ENCODE measurements at places on chromosomes 3 and 15.
A peak's percentile ranks its signal among the peaks of the same experiment; 100 is the strongest.

DNA sequence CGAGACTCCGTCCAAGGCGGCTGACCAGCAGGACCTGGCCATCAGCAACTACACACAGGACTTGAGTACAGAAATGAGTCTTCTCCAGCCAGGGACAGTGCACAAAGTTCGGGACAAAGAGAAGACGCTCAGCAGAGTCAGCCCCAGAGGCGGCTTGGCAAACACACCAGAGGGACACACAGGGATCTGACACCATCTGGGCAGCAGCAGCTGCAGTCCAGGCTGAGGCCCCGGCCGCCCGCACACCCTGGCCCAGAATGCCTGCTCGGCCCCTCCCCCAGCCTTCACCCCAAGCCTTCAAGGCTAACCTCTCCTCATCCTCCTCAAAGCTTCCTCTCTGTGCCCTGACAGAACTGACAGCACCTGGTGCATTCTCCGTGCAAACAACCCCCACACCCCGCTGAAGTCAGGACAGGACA lies 61.1 kb downstream of the XXYLT1 start:
- DNase-seq, result no peak

GRCh38 chr15:60957111-60957510 lies 272.0 kb downstream of the RORA start:
- peak; percentile 24 for DNase-seq

DNA sequence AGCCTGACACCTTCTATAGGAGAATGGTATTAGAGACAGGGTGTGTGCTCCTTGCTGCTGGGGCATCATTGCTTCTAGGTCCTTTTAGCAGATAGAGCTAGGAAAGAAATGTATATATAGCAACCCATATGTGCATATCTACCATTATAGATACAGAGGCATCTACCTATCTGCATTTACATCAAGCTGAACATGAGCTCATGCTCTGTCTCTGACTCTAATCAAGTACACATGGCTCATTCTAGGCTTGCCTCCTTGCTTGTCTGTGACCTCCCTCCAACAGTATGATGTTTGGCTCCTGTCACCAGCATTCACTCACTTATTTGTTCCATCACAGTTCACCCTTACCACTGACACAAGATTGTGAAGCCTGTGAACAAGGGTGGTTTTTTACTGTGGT lies 133.4 kb downstream of the EEFSEC start:
- no peak for DNase-seq

DNA sequence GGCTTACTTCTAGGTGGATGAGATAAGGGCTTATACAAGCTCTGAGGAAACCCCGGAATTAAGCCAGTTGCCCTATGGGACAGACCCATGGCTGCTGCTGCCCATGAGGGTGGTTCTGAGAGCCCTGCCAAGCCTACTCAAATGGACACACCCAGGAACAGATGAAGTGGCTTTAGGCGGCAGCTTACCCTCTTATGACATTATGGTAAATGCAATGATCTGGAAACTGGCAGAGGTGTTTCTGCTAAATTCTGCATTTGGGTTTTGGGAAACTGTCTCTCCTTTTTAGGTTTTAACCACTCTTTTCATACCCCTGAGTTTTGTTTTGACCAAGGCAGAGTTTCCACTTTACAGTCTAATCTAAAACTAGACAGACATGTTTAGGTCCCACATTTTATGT lies 9.0 kb upstream of the ZBED2 start:
- DNase-seq, result no peak

DNA sequence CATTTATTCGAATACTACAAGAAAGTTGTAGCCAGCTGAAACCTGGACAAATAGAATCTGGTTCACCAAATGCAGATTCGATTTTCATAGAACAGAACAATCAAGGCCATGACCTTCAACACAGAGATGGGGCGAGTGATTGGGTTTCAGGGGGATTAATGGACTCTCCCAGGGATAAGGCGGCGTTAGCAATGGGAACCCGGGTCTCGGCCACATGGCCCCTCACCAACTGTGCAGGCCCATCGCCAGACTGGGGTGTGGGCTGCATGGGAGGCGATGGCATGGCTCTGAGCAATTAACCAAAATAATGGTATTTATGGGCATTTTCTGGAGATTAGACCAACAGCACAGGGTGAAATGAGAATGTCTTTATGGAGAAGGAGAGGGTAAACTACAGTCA lies 34.2 kb downstream of the VGLL4 start:
- DNase-seq, result no peak

DNA sequence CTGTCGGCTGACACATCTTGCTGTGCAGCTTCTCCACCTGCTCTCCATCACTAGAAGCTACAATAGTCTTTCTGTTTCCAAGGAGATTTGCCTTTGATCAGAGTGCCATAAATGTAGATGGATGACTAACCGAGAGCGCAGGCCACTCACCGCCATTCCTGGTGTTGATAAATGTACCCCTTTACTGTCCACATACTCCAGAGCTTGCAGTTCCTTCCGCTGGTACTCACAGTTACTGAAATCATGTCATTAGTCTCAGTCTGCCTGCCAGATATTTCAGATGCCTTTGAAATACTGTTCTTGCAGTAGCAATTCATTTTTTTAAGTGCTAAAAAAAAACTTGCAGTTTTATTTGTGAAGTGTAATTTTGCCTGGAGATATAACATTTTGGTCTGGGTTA lies 72.3 kb downstream of the BLM start:
- DNase-seq, result peak; percentile 26

GRCh38 chr3:47612879-47613278 lies 34.2 kb upstream of the CSPG5 start:
- no peak for DNase-seq

- no peak for DNase-seq
Observed at GRCh38 chr3:11328196-11328945, 56.2 kb downstream of the ATG7 start.

DNA sequence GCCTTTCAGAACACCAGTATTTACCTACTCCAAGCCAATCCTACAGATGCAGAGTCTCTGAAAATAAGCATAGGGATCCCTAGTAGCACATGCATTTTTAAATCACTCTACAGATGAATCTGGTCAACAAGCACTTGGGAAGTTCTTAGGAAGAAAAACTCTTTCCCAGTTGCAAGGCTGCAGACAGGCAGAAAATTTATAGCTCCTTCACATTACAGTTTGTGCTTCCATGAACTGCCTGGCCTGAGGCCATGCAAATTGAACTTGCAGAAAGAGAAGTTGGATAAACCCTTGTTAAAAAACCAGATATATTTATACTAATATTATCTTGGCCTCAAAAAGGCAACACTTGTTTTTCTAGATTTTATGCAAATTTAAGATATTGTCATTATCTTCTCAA lies 256.9 kb downstream of the EPHA3 start:
- DNase-seq, result no peak

DNA sequence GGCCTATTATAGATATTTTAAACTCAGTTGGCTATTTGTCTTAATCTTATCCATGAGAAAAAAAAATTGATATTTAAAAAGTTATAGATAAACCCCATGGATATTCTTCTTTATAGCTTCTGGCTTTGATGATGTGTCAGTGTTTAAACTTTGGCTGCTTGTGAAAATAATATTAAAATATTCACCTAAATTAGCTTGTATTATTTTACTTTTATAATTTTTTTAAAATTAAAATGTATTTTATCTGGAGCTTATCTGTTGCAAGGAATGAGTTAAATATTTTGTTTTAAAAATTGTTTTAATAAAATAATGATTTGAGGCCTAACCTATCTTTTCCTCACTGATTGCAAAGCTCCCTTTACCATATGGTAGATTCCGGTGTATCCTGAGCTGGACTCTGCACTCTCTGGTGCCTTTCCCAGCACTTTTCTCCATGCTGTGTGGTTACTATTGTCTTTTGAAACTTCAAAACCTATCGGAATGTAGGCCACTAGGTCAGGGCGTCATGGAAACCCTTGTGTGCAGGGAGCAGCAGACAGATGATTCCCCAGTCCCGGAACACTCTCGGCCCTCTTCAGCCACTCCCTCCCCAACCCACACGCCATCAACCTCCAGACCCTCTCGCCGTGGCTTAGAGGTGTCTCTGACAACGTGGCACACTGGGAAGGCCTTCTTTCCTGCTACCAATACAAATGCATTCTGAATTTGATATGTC lies 252.3 kb upstream of the ATP10A start:
- no peak for DNase-seq

DNA sequence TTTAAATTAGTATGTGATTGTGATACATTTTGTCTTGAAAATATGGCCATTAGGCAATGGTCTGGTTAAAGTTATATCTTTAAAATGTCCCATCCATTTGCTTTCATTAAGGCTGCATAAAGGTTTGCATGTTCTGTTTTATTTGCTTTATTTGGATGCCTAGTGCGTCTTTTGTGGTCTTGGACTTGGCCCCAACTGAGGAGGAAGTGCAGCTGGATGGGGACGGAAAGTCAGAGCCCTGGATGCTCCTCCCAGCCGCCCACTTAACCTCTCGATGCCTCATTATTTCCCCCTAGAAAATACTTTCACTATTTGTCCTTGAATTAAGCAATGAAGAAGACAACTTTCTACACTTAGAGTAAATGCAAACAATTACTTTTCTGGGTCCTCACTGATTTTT lies 898.2 kb downstream of the MCTP2 start:
- no peak for DNase-seq

DNA sequence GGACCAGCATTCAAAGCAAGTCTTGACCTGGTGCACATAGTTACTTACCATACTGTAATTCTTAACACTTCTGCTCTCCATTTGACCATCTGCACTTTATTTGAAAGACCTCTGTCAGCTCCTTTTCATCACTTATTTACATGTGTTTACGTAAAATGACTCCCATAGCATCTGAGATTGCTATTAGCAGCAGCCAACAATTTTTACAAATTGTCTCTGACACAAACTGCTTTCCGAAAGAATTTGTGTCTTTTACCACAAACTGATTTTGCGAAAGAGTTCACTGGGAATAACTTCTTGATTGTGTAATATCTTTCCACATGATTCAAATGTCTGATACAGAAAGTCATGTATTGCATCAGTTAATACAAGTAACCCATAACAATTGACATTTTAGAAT lies 144.1 kb upstream of the PEX5L start:
- no peak for DNase-seq

GRCh38 chr3:139671863-139672646 lies 5.7 kb downstream of the NMNAT3 start:
- DNase-seq, result no peak

DNA sequence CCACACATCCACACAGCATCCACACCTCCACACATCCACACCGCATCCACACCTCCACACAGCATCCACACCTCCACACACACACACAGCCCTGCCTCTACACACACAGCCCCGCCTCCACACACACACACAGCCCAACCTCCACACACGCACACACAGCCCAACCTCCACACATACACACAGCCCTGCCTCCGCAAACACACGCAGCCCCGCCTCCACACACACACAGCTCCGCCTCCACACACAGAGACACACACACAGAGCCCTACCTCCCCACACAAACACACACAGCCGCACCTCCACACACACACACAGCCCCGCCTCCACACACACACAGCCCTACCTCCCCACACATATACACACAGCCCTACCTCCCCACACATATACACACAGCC lies 4.7 kb downstream of the MESP1 start:
- DNase-seq, result no peak

DNA sequence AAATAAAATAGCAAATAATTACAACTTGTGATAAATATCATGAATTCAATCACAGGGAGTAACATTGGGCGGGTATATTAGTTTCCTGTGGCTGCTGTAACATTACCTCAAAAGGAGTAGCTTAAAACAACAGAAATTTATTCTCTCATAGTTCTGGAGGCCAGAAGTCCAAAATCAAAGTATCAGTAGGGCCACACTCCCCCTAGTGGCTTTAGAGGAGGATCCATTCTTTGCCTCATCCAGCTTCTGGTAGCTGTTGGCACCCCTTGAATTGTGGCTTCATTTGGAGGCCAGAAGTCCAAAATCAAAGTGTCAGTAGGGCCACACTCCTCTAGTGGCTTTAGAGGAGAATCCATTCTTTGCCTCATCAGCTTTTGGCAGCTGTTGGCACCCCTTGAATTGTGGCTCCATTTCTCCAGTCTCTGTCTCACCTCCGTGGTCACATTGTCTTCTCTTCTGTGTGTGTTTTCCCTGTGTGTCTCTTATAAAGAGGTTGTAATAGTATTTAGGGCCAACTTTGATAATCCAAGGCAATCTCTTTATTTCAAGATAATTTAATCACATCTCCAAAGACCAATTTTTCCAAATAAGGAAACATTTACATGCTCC lies 3.1 kb upstream of the CFAP20DC start:
- peak; percentile 19 for DNase-seq

DNA sequence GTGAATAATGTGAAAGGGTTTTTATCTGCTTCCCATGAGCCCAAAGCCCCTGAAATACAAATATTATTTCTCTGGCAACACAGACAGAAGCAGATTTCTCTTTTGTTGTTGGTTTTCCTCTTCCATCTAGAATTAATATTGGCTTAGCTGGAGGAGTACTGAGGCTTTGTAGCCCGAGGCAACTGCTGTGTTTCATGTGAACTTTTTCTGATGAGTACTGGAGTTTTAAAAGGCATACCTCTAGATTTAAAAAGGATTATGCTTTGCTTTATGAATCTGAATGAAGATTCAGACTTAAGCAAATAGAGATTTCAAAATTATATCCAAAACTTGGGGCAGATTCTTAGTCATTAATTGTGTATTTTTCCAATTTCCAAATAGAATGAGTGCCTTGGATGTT lies 50.9 kb downstream of the IQCH start:
- no peak for DNase-seq

- no peak for DNase-seq
Observed at GRCh38 chr3:61248496-61248895, 2.8 kb downstream of the FHIT start.

DNA sequence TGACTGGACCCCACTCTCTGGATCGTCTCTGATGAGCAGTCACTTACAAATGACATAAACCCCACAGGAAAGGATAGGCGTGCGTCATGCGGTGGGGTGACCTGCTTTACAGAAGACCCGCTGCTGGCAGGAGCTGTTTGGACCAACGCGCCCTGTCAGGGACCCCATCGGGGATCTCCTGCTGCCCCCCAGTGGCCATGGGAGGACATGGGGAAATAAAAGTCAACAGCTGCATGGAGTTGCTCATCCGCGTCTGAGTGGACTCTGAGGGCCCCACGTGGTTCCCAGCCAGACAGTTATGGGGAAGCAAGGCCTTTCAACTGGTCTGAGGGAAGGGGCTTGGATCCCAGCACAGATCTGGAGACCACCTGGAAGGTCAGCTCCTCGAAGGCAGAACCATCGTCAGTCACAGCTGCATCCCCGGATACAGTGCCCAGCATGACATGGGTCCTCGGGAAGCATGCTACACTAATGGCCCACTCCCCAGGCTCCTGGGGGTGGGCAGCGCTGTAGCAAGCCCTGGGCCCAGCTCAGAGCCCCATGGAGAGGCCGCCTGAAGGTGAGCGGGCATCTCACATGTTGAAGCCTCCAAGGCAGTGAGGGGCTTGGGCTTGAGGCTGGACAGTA lies 32.1 kb downstream of the PTH1R start:
- DNase-seq, result peak; percentile 84

All from cerebellar cortex (tissue), 1 donor.